Activated CD4-positive, CD25-positive, alpha-beta regulatory T cell treated with anti-CD3 and anti-CD28 coated beads, Interleukin-2, amount 50 U/mL, for 72 hours (primary cell): ENCODE measurements at places on chromosomes 1 and 21.

DNA sequence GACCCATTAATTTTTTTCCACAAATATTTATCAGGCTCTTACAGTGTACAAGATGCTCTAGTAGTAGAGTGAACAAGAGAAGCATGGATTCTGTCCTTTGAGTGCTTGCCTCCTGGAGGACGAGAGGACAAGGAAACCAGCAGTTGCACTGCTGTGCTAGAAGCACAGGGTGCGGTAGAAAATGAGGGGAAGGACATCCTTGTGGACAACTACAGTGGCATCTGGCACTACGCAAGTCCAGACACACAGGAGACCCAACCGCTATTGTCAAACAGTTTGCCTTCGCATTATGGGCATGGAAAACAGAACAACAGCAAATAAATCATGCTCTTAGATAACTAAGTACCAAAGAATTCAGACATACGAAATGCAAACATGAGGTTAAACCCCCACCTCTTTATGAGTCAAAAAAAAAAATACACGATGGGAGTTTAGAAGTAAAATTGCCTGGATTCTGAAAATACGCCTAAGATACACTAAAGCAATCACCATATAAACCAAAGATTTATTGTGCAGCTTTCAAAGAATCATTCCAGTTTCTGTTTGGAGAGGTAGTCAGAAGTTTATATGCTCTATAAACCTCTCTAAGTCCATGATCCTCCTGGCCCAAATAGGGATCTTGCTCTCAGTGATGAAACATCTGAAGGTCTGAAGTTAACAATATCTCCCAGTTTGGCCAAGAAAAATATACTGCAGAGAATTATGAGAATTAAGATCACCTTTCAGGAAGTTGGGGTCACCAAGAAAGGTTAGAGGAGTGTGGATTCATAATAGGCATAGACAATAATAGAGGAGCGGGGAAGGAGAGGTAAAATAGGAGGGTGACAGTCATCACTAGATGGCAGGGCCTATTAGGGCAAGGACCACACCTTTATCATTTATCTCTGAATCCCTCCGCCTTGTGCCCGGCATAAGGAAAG lies 307.8 kb downstream of the NFIA start:
- no peak for DNase-seq

- peak; percentile 62 for DNase-seq
Measured at GRCh38 chr1:21607549-21608529, 61.3 kb downstream of the RAP1GAP start.

- no peak for DNase-seq
Measured at GRCh38 chr1:42837709-42838108, 8.7 kb upstream of the ZNF691 start.

DNA sequence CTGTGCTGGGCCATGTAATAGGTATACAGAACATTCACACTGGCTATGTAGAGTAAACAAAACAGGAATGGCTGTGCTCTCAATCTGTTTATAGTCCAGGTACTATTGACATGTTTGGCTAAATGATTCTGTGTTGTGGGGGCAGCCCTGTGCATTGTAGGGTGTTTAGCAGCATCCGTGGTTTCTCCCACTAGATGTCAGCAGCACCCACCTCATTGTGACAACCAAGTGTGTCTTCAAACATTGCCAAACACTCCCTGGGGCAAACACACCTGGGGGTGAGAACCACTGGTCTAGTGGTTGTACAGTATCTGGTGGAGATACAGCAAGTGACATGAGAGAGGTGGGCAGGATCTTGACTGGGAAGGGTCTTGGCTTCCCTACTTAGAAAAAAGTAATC lies 80.4 kb upstream of the SPATA6 start:
- no peak for DNase-seq
